ENCODE measurements at places on chromosomes 5 and 9. TPM values are rescaled to one million over a fixed set of nuclear protein-coding genes. Genes with fewer than 3 reads are reported as not detected.

- DNase-seq = no peak
- H3K27ac ChIP-seq = no peak overlapping the region
- H3K4me3 ChIP-seq = no peak overlapping the region
- no peaks in the 10 kb centered on the region for H3K27me3 ChIP-seq
- no peaks in the 10 kb centered on the region for H3K4me1 ChIP-seq
Observed at GRCh38 chr5:153974813-153975163, 63.9 kb downstream of the FAM114A2 start.

- no peak overlapping the region for H3K4me3 ChIP-seq
- H3K27me3 ChIP-seq = no peaks in the 10 kb centered on the region
- no peak overlapping the region for H3K27ac ChIP-seq
- no peaks in the 10 kb centered on the region for H3K36me3 ChIP-seq
- DNase-seq = no peak
Observed at GRCh38 chr9:101235105-101235866, 149.5 kb downstream of the BAAT start.

- peaks cover 4% of the 10 kb centered on the region for H3K4me1 ChIP-seq
- no peak overlapping the region for H3K27ac ChIP-seq
- H3K27me3 ChIP-seq = no peaks in the 10 kb centered on the region
- H3K36me3 ChIP-seq = no peaks in the 10 kb centered on the region
Observed at GRCh38 chr5:173968154-173968797, 20.7 kb upstream of the C5orf47 start.

- H3K4me3 ChIP-seq = no peak overlapping the region
- no peaks in the 10 kb centered on the region for H3K4me1 ChIP-seq
- H3K36me3 ChIP-seq = peaks cover 65% of the 10 kb centered on the region
- no peak for DNase-seq
Observed at GRCh38 chr9:89350988-89351557, 32.8 kb downstream of the SECISBP2 start.

- H3K4me1 ChIP-seq = no peaks in the 10 kb centered on the region
- H3K36me3 ChIP-seq = peaks cover 42% of the 10 kb centered on the region
- H3K27me3 ChIP-seq = no peaks in the 10 kb centered on the region
- no peak overlapping the region for H3K4me3 ChIP-seq
- no peak for DNase-seq
- H3K27ac ChIP-seq = no peak overlapping the region
Observed at GRCh38 chr9:26925609-26926008, 21.4 kb downstream of the PLAA start.

DNA sequence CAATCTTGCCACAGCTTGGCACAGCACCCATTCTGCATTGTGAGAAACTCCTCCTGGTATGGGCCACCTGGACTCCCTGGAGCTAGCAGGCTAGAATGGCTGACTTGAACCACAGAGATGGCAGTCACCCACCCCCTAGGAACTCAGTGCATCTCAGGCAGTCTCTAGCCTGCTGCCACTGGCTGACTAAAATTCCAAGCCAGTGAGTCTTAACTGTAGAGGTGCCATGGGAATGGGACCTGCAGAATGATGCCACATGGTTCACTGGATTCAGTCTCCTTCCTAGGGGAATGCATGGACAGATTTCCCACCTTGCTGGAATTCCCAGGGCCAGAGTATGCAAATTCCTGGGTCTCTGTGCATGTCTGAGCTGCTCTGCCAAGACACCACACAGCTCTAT, 382.9 kb downstream of the MAN2A1 start:
- no peak for DNase-seq
- H3K36me3 ChIP-seq = no peaks in the 10 kb centered on the region
- no peaks in the 10 kb centered on the region for H3K4me1 ChIP-seq
- H3K27ac ChIP-seq = no peak overlapping the region

DNA sequence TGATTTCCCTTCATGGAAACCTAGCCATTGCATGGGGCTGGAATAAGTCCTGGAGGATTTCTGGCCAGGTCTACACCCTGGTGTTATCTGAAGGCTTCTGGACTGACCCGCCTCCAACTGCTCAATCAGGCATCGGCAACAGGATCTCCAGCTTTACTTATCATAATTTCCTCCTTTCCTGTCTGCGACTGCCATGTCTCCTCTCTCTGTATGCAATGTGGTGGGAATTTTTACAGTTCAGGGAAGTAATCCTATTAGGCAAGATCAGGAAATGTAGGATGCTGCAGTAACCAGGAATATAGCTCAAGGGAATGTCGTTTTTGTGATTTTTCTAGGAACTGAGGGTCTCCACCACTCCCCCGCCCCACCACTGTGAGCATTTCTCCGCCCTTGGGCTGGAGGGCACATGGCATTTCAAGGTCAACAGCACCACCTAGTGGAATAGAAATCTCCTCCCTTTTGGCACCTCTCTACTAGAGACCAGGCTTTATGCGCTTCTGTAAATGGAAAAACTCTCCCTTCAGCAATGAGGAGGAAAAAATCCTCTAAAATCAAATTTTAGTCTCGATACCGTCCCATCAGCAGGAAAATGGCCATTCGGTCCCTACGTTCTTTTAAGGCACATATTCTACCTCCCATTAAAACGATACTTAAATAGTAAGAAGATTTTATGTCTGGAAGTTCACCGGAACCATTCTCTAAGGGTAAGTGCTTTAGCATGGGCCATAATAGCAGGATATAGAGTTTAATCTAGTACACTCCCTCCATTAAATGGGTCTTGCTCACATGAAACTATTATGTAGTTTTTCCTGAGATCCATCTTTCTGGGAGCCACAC, 93.0 kb downstream of the YTHDC2 start:
- no peaks in the 10 kb centered on the region for H3K36me3 ChIP-seq
- no peaks in the 10 kb centered on the region for H3K4me1 ChIP-seq
- H3K27ac ChIP-seq = no peak overlapping the region
- DNase-seq = peak; percentile 11
- H3K27me3 ChIP-seq = peaks cover 8% of the 10 kb centered on the region
- no peak overlapping the region for H3K4me3 ChIP-seq

- no peaks in the 10 kb centered on the region for H3K36me3 ChIP-seq
- no peak for DNase-seq
- H3K27ac ChIP-seq = no peak overlapping the region
Observed at GRCh38 chr9:24413651-24414050, 132.0 kb downstream of the IZUMO3 start.

GRCh38 chr9:95007226-95007869, 280.8 kb downstream of the AOPEP start:
- H3K27ac ChIP-seq = peak overlapping the region; percentile 99
- no peaks in the 10 kb centered on the region for H3K27me3 ChIP-seq
- H3K36me3 ChIP-seq = no peaks in the 10 kb centered on the region
- peak overlapping the region; percentile 7 for H3K4me3 ChIP-seq

- DNase-seq = no peak
- H3K27ac ChIP-seq = no peak overlapping the region
- no peaks in the 10 kb centered on the region for H3K36me3 ChIP-seq
- H3K27me3 ChIP-seq = no peaks in the 10 kb centered on the region
- H3K4me1 ChIP-seq = peaks cover 16% of the 10 kb centered on the region
Observed at GRCh38 chr9:128822407-128823042, 4.2 kb downstream of the ENDOG start.

- no peaks in the 10 kb centered on the region for H3K36me3 ChIP-seq
- no peak overlapping the region for H3K27ac ChIP-seq
- no peaks in the 10 kb centered on the region for H3K27me3 ChIP-seq
- H3K4me3 ChIP-seq = no peak overlapping the region
Observed at GRCh38 chr5:97167435-97167834, 15.6 kb downstream of the RIOK2 start.

DNA sequence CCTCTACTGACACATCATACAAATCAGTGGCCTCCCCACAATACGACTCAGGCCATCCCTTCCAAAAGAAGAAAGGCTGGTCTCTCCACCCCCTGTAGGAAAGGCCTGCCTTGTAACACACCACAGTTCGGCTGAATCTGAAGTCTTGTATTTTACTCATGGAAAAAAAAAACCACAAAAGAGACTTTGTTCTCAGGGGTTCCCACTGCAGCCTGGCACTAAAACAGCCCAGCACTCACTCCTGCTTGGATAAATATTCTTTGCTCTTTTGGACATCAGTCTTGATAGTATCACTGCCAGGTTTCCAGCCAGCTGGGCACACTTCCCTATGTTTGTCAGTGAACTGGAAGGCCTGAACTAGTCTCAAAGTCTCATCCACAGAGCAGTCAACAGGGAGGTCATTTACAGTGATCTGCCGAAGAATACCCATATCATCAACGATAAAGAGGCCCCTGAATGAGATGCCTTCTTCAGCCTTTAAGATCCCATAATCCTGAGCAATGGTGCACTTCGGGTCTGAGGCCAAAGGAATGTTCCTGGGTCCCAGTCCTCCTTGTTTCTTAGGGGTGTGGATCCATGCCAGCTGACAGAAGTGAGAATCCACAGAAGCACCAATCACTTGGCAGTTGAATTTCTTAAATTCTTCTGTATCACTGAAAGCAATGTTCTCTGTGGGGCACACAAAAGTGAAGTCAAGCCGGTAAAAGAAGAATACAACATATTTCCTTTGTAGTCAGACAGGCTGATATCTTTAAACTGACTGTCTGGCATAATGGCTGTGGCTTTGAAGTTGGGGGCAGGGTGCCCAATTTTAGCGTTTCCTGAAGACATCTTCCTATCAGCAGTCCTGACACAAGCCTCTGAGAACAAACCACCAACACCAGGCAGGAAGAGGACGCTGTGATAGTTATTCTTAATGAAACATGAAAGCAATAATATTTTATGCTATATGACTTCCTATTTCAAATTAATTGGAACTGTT, 198.1 kb downstream of the LURAP1L start:
- peak; percentile 20 for DNase-seq
- H3K36me3 ChIP-seq = no peaks in the 10 kb centered on the region
- no peaks in the 10 kb centered on the region for H3K27me3 ChIP-seq
- peak overlapping the region; percentile 62 for H3K27ac ChIP-seq
- H3K4me3 ChIP-seq = no peak overlapping the region

DNA sequence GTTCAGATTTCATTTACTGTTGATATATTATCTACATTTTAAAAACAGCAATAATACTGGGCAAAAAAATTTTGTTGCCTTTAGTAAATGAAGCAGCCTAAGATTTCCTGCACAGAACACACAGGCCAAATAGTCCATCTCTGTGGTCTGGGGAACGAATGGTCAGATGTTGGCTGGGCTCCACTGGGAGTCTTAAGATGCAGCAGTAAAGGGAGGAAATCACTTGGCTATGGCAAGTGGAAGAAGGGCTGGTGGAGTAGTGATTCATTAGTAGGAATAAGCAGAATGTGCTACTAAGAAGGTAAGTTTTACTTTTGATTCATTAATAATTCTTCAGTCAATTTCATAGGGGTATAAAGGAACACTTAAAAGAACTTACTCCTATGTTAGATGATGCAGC, 91.1 kb upstream of the ARRDC3 start:
- H3K4me1 ChIP-seq = no peaks in the 10 kb centered on the region
- no peaks in the 10 kb centered on the region for H3K27me3 ChIP-seq
- no peak for DNase-seq
- H3K4me3 ChIP-seq = no peak overlapping the region

DNA sequence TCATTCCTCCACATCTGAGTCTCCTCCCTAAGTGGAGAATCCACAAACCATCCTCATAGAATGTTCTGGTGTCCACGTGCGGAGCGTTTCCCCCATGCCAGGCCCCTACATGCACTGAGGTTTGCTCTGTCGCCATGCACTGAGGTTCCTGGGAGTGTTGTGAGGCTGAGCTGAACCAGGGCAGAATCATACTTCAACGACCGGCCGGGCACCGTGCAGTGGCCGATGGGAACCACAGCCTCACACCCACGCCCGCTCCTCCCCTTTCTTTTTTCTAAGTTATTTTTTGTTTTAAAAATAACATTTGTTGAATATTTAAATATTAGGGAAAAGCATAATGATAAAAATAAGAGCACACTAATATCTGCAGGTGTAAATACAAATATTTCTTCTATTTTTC, 260.4 kb upstream of the IRX4 start:
- no peak for DNase-seq
- no peaks in the 10 kb centered on the region for H3K36me3 ChIP-seq
- no peaks in the 10 kb centered on the region for H3K27me3 ChIP-seq
- no peak overlapping the region for H3K4me3 ChIP-seq
- no peaks in the 10 kb centered on the region for H3K4me1 ChIP-seq

ZNF879 gene
- 3.0 TPM for total RNA-seq

PCDHA2 gene
- total RNA-seq = 0.32 TPM

GRCh38 chr9:136220017-136220729, 15.2 kb upstream of the LHX3 start:
- no peak for DNase-seq
- H3K36me3 ChIP-seq = peaks cover 7% of the 10 kb centered on the region
- no peak overlapping the region for H3K4me3 ChIP-seq

DNA sequence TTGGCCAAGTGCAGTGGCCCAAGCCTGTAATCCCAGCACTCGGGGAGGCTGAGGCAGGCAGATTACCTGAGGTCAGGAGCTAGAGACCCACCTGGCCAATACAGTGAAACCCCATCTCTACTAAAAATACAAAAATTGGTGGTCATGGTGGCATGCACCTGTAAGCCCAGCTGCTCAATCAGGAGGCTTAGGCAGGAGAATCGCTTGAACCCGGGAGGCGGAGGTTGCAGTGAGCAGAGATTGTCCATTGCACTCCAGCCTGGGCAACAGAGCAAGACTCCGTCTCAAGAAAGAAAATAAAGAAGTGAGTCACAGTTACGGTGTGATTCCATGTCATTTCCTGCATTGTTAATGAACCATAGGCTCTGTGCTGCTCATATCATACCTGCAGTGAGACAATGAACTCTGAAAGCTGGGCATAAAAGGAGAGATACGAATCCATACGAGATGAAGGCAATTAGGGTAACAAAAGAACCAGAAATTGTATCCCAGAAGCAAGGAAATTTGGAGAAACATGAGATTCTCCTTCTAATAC, 44.6 kb downstream of the TIMD4 start:
- H3K4me1 ChIP-seq = peaks cover 8% of the 10 kb centered on the region
- no peaks in the 10 kb centered on the region for H3K36me3 ChIP-seq
- H3K4me3 ChIP-seq = no peak overlapping the region
- H3K27me3 ChIP-seq = no peaks in the 10 kb centered on the region

PCDHGC5 gene
- total RNA-seq = 1.1 TPM

- H3K4me3 ChIP-seq = no peak overlapping the region
- H3K27ac ChIP-seq = no peak overlapping the region
- no peaks in the 10 kb centered on the region for H3K4me1 ChIP-seq
Observed at GRCh38 chr9:124054582-124055227, 43.1 kb downstream of the LHX2 start.

GRCh38 chr5:180862645-180863044, 1.6 kb upstream of the ZFP62 start:
- peaks cover 31% of the 10 kb centered on the region for H3K4me1 ChIP-seq
- no peaks in the 10 kb centered on the region for H3K27me3 ChIP-seq
- no peak for DNase-seq

- H3K4me1 ChIP-seq = no peaks in the 10 kb centered on the region
- H3K36me3 ChIP-seq = no peaks in the 10 kb centered on the region
- no peaks in the 10 kb centered on the region for H3K27me3 ChIP-seq
- no peak overlapping the region for H3K27ac ChIP-seq
- H3K4me3 ChIP-seq = no peak overlapping the region
Observed at GRCh38 chr5:142079306-142079721, 29.3 kb upstream of the NDFIP1 start.
